Stomach (tissue), 19 donors: ENCODE measurements at places on chromosomes 5 and 9.

GRCh38 chr5:37197340-37198050, 51.7 kb downstream of the CPLANE1 start:
- no peak overlapping the region for H3K4me3 ChIP-seq
- peaks cover 88% of the 10 kb centered on the region for H3K36me3 ChIP-seq
- H3K27me3 ChIP-seq = no peaks in the 10 kb centered on the region

DNA sequence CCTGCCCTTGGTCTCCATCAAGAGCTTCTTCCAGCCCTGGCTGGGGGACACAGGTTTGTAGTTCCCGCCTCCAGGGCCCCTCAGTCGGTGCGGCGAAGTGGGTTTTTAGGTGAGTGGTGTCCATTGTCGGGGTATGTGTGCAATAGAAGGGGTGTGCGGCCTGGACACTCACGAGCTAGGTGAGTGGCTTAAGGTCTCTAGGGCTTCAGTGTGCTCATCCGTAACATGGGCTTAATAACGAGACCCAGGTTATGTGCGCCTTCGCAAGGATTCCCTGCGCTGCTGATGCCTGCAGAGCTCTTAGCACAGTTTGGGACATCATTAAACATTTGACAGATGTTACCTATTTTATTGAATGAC, 656 bp downstream of the CEP78 start:
- peaks cover 17% of the 10 kb centered on the region for H3K36me3 ChIP-seq
- no peak for DNase-seq
- H3K27ac ChIP-seq = peak overlapping the region; percentile 81
- peak overlapping the region; percentile 91 for H3K4me3 ChIP-seq
- H3K4me1 ChIP-seq = peaks cover 28% of the 10 kb centered on the region

DNA sequence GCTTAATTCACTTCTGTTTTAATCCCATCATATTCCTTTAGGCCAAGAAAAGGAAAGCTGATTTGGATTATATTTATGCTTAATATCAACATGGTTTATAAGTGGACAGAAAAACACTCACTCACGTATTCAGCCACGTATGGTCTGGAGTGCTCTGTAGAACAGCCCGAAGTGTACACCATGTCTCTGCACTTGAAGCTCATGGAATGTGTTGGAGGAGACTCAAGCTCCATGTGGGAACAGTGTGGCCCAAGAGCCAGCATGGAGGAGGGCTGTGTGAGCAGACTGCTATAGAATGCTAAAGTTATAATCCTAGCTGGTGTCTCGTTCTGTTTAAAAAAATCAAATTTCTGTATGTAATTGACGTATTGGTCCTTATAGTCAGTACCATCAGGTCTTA, 32.9 kb downstream of the OTULINL start:
- peaks cover 8% of the 10 kb centered on the region for H3K36me3 ChIP-seq
- no peak overlapping the region for H3K27ac ChIP-seq
- no peak overlapping the region for H3K4me3 ChIP-seq
- no peaks in the 10 kb centered on the region for H3K4me1 ChIP-seq
- DNase-seq = no peak

DNA sequence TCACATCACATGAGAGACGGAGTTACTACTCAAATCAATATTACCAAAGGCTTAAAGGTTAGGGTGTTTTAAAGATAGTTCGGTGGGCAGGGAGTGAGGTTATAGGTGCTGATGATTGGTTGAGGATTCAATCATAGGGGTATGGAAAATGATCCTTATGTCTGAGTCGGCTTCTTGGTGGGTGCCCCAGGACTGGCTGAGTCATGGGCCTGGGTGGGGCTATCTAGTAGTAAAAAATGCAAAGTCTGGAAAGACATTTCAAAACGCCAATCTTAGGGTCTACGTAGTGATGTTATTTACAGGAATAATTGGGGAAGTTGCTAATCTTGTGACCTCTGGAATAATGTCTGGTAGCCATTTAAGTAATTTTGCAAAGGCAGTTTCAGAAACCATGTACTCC, 15.2 kb upstream of the SPIN1 start:
- H3K4me1 ChIP-seq = no peaks in the 10 kb centered on the region
- H3K36me3 ChIP-seq = no peaks in the 10 kb centered on the region
- H3K27ac ChIP-seq = no peak overlapping the region
- H3K27me3 ChIP-seq = no peaks in the 10 kb centered on the region
- H3K4me3 ChIP-seq = no peak overlapping the region

GRCh38 chr5:116959843-116960242, 385.2 kb upstream of the SEMA6A start:
- no peak for DNase-seq
- no peak overlapping the region for H3K4me3 ChIP-seq
- no peak overlapping the region for H3K27ac ChIP-seq

DNA sequence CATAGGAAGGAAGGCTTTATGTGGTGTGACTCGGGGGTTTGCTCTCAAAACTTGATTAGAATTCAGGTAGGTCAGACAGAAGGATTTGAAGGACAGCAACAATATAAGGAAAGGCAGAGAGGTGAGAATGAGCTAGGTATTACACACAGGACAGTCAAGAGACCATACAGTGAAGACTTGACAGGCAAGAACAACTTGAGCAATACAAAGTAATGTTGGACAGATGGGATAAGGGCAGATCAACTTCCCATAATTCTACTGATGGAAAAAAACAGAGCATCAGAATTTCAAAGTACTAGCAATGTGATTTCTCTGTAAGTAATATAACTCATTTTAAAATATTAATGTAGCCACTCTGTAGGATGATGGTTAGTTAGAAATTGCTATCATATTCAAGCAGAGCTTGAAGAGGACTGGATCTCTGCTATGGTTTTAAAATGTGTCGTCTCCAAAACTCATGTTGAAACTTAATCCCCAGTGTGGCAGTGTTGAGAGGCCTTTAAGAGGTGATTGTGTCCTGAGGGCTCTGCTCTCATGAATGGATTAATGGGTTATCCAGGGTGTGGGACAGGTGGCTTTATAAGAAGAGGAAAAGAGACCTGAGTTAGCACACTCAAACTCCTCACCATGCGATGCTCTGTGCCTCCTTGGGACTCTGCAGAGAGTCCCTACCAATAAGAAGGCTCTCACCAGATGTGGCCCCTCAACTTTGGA, 22.4 kb upstream of the HOMER1 start:
- no peak overlapping the region for H3K4me3 ChIP-seq
- H3K36me3 ChIP-seq = no peaks in the 10 kb centered on the region
- H3K27me3 ChIP-seq = no peaks in the 10 kb centered on the region
- H3K4me1 ChIP-seq = no peaks in the 10 kb centered on the region
- no peak for DNase-seq
- H3K27ac ChIP-seq = no peak overlapping the region
